ENCODE measurements at places on chromosomes 7 and 10. TPM values are rescaled to one million over a fixed set of nuclear protein-coding genes. Genes with fewer than 3 reads are reported as not detected.

GRCh38 chr10:114349522-114350215 is 54.6 kb downstream of the AFAP1L2 start:
- no peak overlapping the region for H3K4me3 ChIP-seq
- H3K27me3 ChIP-seq, result no peaks in the 10 kb centered on the region
- no peak for DNase-seq

- no peak for DNase-seq
- no peaks in the 10 kb centered on the region for H3K4me1 ChIP-seq
- H3K27me3 ChIP-seq, result no peaks in the 10 kb centered on the region
- no peak overlapping the region for H3K27ac ChIP-seq
Measured at GRCh38 chr7:129332254-129333035, 101.8 kb upstream of the STRIP2 start.

GRCh38 chr10:33153968-33154327 is 180.5 kb downstream of the NRP1 start:
- H3K4me3 ChIP-seq, result no peak overlapping the region
- H3K36me3 ChIP-seq, result no peaks in the 10 kb centered on the region
- no peaks in the 10 kb centered on the region for H3K27me3 ChIP-seq
- H3K4me1 ChIP-seq, result no peaks in the 10 kb centered on the region

Gene GPR26
- total RNA-seq, result 0.09 TPM

Gene EIF3B
- total RNA-seq, result 306 TPM

- no peak overlapping the region for H3K4me3 ChIP-seq
- H3K27me3 ChIP-seq, result no peaks in the 10 kb centered on the region
- H3K27ac ChIP-seq, result no peak overlapping the region
- no peaks in the 10 kb centered on the region for H3K36me3 ChIP-seq
- DNase-seq, result no peak
Measured at GRCh38 chr7:46259947-46260346, 338.9 kb upstream of the IGFBP3 start.

GRCh38 chr7:94374231-94374630 is 20.5 kb upstream of the COL1A2 start:
- H3K36me3 ChIP-seq, result no peaks in the 10 kb centered on the region
- H3K27ac ChIP-seq, result no peak overlapping the region
- peaks cover 2% of the 10 kb centered on the region for H3K4me1 ChIP-seq
- no peak overlapping the region for H3K4me3 ChIP-seq
- no peak for DNase-seq

Gene ELAPOR2
- 32.9 TPM for total RNA-seq

Gene LBX1
- not detected for total RNA-seq

DNA sequence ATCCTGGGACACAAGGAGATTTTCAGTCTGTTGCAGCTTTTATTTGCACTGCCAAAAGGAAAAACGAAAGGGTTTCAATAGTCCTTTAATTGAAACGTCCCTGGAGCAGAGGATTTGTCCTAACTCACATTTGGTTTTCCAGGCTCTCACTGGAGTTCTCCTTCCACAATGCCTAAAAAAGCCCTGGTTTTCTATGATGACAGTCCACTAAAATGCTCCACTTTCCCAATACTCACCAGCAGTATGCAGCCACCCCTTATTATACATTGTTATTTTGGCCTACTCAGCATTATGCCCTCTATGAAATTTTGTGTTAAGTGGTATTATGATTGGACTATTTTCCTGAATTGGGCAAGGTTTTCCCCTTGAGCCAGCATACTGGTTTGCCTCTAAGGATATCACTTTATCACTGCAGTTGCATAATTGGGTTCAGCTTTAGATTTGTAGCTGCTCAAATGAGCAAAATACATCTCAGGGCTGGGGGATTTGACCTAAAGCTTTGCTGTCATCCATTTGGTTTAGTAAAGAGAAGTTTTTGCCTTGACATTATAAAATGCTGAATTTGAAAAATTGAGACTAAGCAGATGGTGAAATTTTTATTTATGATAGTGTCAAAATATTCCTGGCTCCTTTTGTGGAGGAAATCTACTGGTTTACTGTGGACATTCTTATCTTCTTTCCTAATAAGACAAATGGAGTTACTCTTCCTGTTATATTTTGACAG is 239.2 kb downstream of the RNLS start:
- no peaks in the 10 kb centered on the region for H3K36me3 ChIP-seq
- H3K4me1 ChIP-seq, result peaks cover 18% of the 10 kb centered on the region
- H3K27me3 ChIP-seq, result no peaks in the 10 kb centered on the region

Gene NEUROD6
- not detected for total RNA-seq

- no peaks in the 10 kb centered on the region for H3K27me3 ChIP-seq
- no peaks in the 10 kb centered on the region for H3K4me1 ChIP-seq
- no peak overlapping the region for H3K27ac ChIP-seq
- H3K4me3 ChIP-seq, result no peak overlapping the region
- no peak for DNase-seq
- H3K36me3 ChIP-seq, result no peaks in the 10 kb centered on the region
Measured at GRCh38 chr10:58140691-58141347, 126.9 kb downstream of the IPMK start.

GRCh38 chr10:11949152-11949551 is 93.5 kb downstream of the UPF2 start:
- H3K36me3 ChIP-seq, result peaks cover 40% of the 10 kb centered on the region
- no peaks in the 10 kb centered on the region for H3K4me1 ChIP-seq
- DNase-seq, result no peak
- no peak overlapping the region for H3K27ac ChIP-seq
- no peaks in the 10 kb centered on the region for H3K27me3 ChIP-seq

Gene CRHR2
- 0.19 TPM for total RNA-seq
